ENCODE measurements at places on chromosomes 3 and 15.

- DNase-seq: no peak
These were observed 33.9 kb upstream of the TMCO5A start for GRCh38 chr15:37900326-37901221.

- no peak for DNase-seq
These were observed 281.6 kb downstream of the MBNL1 start for GRCh38 chr3:152550284-152550683.

- DNase-seq: no peak
These were observed 67.2 kb upstream of the TGFBR2 start for GRCh38 chr3:30539206-30539605.

DNA sequence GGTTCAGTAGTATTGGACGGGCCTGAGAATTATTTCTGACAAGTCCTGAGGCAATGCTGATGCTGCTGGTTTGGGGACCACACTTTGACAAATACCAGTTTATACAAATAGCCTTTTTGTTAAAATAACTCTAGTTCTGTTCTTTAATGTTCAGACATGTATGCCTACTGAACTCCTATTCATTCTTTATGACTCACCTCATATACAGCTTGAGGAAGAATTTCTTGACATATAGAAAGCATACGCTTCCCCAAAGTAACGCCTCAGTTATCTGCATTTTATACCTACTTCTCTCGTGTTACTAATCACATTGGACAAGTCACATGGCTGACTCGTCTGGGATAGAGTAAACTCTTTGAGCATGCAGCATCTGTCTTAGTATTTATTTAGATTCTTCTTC lies 145.4 kb upstream of the GOLIM4 start:
- DNase-seq: no peak

GRCh38 chr3:70119879-70120278 lies 120.3 kb downstream of the SAMMSON start:
- DNase-seq: no peak

- no peak for DNase-seq
These were observed 21.0 kb downstream of the TMEM158 start for GRCh38 chr3:45205126-45205525.

DNA sequence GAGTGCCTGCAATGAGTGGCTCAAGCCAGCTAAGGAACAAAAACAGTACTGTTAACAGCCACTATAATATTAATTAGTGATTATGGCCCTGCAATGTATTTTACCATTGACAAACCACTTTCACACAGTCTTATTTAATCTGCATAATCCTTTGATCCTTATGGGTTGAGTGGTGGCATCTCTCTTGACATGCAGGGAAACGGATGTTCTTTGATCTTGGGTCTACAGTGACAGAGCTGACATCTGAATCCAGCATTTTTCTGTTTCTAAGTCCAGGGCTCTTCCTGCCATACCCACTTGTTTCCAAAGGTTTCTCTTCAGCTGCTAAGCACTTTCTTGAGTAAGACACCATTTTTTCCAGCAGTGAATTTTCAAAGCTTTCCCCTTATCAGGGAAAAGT lies 277.7 kb upstream of the ROPN1 start:
- DNase-seq: no peak

GRCh38 chr15:74791007-74791406 lies 9.1 kb downstream of the CSK start:
- no peak for DNase-seq

- no peak for DNase-seq
These were observed 461 bp downstream of the PCYT1A start for GRCh38 chr3:196287090-196287439.

GRCh38 chr3:123792473-123793201 lies 91.5 kb downstream of the MYLK start:
- no peak for DNase-seq

DNA sequence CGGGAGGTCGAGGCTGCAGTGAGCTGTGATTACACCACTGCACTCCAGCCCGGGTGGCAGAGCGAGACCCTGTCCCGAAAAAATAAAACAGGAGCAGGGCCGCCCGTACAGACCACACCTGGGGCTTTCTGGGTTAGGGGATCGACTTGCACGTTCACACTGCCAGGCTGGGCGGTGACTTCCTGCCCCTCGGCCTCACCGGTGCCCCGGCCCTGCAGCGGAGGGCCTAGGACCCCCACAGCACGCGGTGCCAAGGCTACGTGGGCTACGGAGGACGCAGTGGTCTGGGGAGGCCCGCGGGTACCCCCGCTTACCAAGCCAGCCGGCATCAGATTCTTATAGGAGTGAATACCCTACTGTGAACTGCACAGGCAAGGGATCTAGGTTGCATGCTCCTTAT lies 11.6 kb upstream of the TTC14 start:
- no peak for DNase-seq

DNA sequence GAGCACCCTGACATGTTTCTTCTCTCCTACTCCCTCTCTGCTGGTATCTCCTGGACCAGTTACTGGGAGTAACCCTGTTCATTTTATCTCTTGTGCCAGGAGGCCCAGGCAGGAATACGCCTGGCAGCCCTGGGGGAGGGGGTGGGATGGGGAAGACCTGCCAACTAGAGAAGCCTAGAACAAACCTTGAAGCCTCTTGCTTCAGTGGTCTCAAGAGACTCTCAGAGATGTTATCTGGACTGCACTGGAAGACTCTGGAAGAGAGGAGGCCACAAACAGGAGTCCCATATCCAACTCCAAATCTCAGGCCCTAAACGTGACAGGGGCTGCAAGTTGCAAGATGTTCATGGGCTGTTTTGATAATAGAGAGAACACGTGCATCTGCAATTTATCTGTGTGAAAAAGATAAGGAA lies at the start of gene EPB42:
EPB42 (minus strand) TSS at position 28 of the 413 bp plus-strand sequence. CDS start 193 bp downstream, outside the sequence.
- DNase-seq: no peak

DNA sequence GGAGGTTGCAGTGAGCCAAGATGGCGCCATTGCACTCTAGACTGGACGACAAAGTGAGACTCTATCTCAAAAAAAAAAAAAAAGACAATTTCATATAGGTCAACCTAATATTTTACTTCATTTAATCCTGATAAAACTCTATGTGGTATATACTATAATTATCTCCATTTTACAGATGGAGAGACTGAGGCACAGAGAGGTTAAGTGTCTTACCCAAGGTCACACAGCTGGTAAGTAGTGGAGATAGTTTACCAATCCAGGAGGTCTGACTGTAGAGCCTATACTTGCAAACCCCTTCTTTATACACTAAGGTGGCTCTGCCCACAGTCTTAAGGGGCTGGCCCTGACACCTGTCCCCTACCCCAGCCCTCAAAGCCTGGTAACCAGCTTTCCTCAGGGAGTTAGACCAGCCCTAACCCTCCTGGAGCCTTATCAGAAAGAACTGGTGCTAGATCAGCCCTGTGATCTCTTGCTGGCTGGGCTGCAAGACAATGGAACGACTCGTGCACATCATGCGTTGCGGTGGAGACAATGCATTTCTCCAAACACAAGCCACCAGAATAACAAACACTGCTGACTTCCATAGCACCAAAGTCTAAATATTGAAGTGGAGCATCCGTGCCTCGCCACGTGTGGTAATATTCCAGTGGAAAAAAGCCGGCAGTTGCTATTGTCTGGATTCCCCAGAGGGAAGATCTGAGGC lies 60.0 kb upstream of the SMAD3 start:
- no peak for DNase-seq

- no peak for DNase-seq
These were observed 109.8 kb downstream of the CACNA1D start for GRCh38 chr3:53604232-53604631.

GRCh38 chr3:164897342-164897741 lies 181.0 kb downstream of the SI start:
- DNase-seq: no peak

- no peak for DNase-seq
These were observed 18.5 kb downstream of the RPL32 start for GRCh38 chr3:12822725-12823373.

GRCh38 chr15:40246496-40247280 lies 7.8 kb downstream of the PAK6 start:
- DNase-seq: no peak

GRCh38 chr3:36542186-36542585 lies 161.9 kb downstream of the STAC start:
- DNase-seq: no peak

- no peak for DNase-seq
These were observed 11.6 kb downstream of the IGF2BP2 start for GRCh38 chr3:185813205-185813604.

- no peak for DNase-seq
These were observed 98.3 kb downstream of the ANO10 start for GRCh38 chr3:43523454-43524053.

DNA sequence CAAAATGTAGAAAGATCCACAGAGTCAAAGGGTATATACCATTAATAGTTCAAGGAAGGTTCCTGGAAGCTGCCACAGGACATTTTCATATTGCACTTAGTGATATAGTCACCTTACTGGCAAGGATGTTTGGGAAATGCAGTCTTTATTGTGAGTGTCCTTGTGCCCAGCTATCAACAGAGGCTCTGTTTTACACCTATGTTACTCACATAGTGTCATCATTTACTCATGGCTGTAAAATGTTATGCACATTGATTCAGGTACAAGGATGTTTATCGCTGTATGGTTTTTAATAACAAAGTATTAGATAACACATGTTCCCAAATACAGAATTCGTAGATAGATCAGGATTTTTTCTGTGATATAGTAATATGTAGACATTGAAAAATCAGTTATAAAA lies 50.9 kb downstream of the ZPLD1 start:
- no peak for DNase-seq

DNA sequence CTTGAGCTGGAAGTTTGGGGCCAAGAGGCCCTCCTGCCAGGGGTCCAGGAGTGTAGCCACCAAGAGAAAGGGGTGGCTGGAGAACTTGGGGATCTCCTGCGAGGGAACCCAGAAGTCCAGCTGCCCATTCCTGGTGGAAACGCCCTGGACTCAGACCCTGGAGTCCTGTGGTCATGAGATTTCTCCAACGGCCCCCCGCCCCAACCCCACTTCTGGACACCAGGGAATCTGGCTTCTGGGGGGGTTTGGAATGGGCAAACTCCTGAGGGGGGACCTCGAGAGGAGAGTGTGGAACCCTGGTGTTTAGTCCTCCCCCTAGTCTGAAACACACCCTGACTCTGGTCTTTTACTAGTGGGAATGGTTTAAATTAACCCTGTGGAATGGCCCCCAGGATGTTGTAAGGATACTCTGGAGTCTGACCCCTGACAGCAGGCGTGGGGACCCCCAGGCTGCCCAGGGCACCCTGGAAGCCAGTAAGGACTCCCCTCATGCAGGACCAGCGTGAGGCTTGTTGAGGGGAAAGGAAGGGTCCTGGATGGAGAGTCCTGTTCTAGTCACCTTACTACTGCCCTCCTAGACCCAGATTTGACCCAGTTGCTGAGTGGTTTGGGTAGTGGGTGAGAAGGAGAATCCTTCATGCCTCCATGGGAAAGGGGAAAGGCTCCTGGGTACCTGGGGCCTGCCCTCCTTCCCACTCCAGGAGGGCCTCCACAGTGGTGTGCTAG lies 540 bp downstream of the KLHDC8B start:
- no peak for DNase-seq

DNA sequence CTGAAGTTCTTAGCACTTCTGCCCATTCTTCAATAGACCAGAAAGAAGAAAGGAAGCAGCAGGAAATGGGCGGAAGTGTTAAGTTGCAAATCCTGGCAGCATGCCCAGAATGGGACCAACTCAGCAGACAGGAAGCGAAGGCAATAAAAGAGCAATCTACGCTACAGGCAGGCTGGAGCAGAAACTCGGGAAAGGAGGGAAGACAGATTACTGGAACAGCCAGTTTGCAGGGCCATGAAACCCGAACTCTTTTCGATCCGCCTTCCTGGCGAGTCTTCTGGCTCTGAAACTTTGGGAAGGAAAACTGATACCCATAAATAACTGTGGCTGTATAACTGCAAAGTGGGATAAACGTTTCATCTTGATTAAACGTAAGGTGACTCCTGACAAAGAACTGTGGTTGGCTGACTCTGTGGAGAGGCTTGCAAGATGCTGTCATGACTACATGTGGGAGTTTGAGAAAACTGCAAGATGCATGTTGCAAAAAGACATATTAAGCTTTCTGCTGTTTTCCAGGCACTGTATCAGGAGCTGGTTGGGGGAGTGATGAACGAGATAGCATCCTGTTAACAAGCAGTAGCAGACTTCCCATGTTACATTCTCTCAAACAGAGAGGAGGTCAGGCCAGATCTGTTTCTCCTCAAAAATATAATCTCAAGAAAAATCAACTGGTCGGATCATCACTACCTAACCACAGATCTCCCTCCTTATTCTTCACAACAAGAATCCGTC lies 67.8 kb downstream of the FMN1 start:
- DNase-seq: peak; percentile 37

GRCh38 chr15:90095521-90095959 lies 6.7 kb downstream of the IDH2 start:
- DNase-seq: no peak

GRCh38 chr3:171295484-171296373 lies 164.5 kb downstream of the TNIK start:
- DNase-seq: no peak

GRCh38 chr15:92579486-92579885 lies 76.1 kb downstream of the FAM174B start:
- DNase-seq: no peak

- DNase-seq: no peak
These were observed 859.2 kb upstream of the SEMA6D start for GRCh38 chr15:46858150-46858549.

GRCh38 chr15:62165104-62165792 lies at the start of gene C2CD4B:
Gene C2CD4B, minus strand, starts transcription at chr15:62165285. Its CDS starts 301 bp downstream, at chr15:62164984.
- no peak for DNase-seq

- no peak for DNase-seq
These were observed 16.9 kb downstream of the FAM98B start for GRCh38 chr15:38470816-38471215.

DNA sequence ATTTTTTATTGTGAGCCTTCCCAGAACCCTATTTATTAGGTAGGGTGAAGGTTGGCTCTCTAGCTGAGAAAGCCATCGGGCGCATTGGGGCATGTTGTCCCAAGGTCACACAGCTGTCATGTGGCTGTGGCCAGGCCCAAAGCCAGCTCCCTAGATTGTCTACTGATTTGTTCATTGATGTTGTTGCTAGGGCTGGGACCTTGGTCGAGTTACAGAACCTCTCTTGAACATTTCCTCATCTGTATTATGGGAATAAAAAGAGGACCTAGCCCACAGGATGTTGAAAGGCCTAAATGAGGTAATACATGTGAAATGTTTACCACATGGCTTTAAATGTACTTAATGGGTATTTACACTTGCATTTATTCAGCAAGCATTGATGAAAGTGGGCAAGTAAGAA lies 252.5 kb downstream of the SUCLG2 start:
- DNase-seq: no peak

- DNase-seq: no peak
These were observed 176.5 kb upstream of the LYSMD4 start for GRCh38 chr15:99909592-99910295.

- peak; percentile 59 for DNase-seq
These were observed 261.3 kb downstream of the RPLP1 start for GRCh38 chr15:69713726-69714559.
